ENCODE measurements at places on chromosomes 2 and 18. TPM values are rescaled to one million over a fixed set of nuclear protein-coding genes. Genes with fewer than 3 reads are reported as not detected.

DNA sequence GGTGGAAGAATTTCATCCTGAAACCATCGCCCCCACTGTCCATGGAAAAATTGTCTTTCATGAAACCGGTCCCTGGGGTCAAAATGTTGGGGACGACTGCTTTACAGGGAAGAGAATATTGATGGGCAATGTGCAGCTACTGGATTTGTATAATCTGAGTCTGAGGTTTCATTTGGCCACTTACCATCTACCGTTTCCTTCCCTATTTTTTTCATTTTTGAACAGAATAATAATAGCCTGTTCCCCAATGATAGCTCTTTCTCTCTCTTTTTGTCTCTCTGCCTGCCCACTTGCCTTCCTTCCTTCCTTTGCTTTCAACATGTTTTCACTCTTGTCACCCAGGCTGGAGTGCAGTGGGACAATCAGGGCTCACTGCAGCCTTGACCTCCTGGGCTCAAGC, 78.3 kb upstream of the TLK1 start:
- no peak for DNase-seq
- H3K4me3 ChIP-seq, result no peak overlapping the region
- H3K36me3 ChIP-seq, result no peaks in the 10 kb centered on the region

DNA sequence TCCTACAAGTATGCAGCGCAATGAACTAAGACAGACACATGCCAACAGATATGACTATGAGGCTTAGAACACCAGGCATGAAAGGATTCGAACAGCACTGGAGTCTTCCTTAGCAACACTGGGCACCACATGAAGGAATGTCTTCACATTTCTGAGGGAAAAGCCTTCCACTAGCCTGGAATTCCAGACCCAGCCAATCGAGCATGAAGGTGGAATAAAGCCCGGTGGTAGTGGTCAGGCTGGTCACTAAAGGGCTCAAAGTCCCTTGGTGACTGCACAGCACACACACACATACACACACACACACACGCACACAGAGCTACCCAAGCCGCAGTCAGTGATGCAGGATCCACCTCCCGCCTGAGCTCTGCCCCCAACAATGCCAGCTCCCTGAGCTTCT, 19.7 kb upstream of the SFXN5 start:
- no peaks in the 10 kb centered on the region for H3K27me3 ChIP-seq
- no peaks in the 10 kb centered on the region for H3K36me3 ChIP-seq
- no peaks in the 10 kb centered on the region for H3K4me1 ChIP-seq
- no peak overlapping the region for H3K4me3 ChIP-seq
- H3K27ac ChIP-seq, result no peak overlapping the region
- DNase-seq, result no peak

DNA sequence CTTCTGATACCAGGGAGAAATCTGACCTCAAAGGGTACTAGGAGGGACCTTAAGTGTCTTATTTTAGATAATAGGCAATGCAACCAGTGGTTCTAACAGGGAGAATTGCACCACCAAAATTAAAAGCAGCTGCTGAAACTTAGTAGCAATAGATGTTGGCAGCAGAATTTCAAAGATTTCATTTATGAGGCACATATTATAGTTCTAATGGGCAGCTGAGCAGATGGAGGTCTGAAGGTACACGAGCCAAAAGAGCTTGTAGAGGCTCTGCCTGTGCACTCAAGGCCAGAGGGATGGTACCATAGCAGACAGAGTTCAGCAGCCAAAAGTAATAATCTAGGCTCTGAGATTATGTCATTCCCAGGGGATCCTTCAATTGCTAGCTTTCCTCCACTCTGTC, 87.3 kb upstream of the NCKAP5 start:
- DNase-seq, result no peak
- H3K36me3 ChIP-seq, result no peaks in the 10 kb centered on the region
- H3K27me3 ChIP-seq, result no peaks in the 10 kb centered on the region
- no peak overlapping the region for H3K27ac ChIP-seq
- H3K4me3 ChIP-seq, result no peak overlapping the region

DNA sequence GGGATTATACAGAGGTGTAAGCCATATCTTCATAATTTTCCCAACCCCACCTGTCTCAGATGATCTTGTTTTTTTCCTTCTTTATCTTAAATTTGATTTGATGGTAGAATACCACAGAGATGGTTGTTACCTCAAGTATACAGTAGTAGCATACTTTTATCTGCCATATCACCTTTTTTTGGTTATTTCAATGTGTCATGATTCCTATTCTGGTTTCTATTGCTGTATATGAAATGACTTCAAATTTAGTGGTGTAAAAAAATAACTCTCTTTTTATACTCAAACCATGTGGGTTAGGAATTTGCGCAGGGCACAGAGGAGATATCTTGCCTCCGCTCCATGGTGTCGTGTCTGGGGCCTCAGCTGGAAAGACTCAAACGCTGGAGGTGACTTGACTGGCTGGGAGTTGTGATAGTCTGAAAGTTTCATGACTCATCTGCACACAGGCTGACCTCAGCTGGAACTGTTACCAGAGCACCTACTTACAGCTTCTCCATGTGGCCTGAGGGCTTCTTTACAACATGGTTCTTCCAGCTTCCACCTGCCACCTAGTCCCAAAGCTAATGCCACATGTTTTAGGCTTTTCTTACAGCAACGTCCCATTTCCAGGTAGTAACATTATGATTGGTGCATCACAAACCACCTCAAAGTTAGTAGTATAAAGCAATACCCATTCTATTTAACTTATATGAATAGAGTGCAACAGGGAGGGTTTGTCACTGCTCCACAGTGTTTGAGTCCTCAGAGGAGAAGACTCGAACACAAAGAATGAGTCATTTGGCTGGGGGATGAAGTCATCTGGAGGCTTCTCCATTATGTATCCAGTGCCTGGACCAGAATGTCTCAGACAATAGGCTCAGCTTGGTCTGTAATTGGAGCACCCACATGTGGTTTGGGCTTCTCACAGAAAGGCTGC, 82.3 kb upstream of the XPO1 start:
- no peak for DNase-seq
- H3K4me1 ChIP-seq, result no peaks in the 10 kb centered on the region
- no peaks in the 10 kb centered on the region for H3K36me3 ChIP-seq
- H3K27me3 ChIP-seq, result peaks cover 2% of the 10 kb centered on the region
- no peak overlapping the region for H3K4me3 ChIP-seq

DNA sequence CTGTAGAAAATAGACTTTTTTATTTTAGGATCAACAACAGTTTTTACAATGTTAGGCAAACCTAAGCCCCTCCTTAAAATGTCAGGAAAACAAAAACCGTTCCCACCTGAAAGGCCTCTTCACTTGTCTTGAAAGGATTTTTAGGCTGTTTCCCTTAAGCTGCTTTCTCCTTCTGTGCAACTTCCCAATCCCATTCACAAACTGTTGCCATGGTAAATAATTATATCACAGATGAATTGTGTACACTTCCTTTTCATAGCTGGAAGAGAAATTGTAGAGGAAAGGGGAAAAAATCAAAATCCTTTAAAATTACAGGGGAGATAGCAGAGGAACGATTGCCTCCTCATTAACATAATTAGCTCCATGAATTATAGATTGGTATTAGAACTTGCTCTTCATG, 1488.0 kb upstream of the CELF4 start:
- H3K4me3 ChIP-seq, result no peak overlapping the region
- no peaks in the 10 kb centered on the region for H3K27me3 ChIP-seq
- no peaks in the 10 kb centered on the region for H3K36me3 ChIP-seq

GRCh38 chr2:217950401-217950871, 52.4 kb downstream of the TNS1 start:
- no peak for DNase-seq
- no peaks in the 10 kb centered on the region for H3K4me1 ChIP-seq
- H3K27me3 ChIP-seq, result peaks cover 4% of the 10 kb centered on the region
- no peak overlapping the region for H3K4me3 ChIP-seq
- H3K36me3 ChIP-seq, result no peaks in the 10 kb centered on the region

DYTN gene
- total RNA-seq, result not detected

ABCB11 gene
- not detected for total RNA-seq

CCBE1 gene
- total RNA-seq, result 0.02 TPM

All from activated T-helper 1 cell treated with anti-CD3 and anti-CD28 coated beads, Interleukin-12 subunit alpha, Interleukin-12 subunit beta, Interleukin-2, Interleukin-4 antibody, amounts not matched to agents 30 ng/mL and 10 ng/mL and 1 ng/mL, durations not matched to agents 14 hours and 24 hours and 36 hours (primary cell).